ENCODE measurements at places on chromosomes 12 and 14.

GRCh38 chr12:18496156-18496555 is 234.8 kb downstream of the PIK3C2G start:
- no peak for DNase-seq

DNA sequence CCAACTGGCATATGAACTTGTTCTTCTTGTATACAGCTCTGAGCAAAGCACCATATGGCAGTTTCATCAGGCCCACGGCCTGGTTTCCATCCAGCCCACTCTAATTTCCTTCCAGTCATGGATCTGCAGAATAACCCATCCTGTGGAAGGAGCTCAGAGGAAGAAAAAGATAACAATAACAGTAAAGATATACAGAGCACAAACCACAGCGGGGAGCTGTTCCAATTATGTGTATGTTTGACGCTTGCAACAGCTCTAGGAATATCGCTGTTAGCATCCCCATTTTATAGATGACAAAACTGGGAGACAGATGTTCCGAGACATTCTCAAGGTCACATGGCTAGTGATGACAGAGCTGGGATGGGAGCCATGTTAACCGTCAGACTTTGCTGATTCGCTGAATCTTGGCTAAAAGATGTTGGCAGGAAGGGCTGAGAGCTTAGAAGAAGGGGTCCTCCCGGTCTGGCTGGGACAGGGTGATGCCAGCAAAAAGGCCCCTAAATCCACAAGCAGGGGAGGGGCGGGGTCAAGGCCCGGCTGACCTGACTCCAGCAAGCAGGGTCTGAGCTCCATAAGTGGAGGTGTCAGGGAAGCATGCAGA is 34.4 kb upstream of the CIPC start:
- DNase-seq = no peak

DNA sequence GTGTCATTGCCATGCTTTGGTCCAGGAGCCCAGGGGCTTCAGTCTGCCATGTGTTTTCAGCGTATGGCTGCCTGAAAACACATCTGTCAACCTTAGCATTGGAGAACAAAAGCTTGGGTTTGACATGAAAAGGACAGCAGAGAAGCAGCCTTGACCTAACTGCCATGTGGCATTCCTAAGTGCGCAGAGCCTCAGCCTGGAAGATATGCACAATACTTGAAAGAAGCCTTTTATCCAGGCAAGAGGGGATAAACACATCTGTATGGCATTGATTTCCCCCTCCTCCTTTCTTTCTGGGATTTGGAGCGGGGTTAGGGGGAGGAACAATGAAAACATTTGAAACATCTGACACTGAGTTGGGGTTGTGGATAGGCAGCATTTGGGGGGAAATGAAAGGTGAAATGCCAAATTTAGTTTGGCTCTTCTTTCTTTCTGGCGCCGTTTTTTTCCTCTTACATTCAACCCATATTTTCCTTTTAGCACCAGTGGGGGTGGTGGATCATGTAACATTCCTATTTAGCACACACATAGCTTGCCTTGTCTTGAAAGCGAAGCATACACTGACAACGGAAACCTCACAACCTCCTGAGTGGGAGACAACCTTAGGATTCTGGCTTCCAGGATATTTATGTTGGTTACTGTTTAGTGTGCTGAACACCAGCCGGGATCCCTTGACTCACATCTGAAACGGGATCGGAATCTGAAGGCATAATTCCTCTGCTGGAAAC is 177.0 kb downstream of the C12orf75 start:
- DNase-seq = no peak

GRCh38 chr12:2652401-2653081 is 142.2 kb upstream of the FKBP4 start:
- no peak for DNase-seq

DNA sequence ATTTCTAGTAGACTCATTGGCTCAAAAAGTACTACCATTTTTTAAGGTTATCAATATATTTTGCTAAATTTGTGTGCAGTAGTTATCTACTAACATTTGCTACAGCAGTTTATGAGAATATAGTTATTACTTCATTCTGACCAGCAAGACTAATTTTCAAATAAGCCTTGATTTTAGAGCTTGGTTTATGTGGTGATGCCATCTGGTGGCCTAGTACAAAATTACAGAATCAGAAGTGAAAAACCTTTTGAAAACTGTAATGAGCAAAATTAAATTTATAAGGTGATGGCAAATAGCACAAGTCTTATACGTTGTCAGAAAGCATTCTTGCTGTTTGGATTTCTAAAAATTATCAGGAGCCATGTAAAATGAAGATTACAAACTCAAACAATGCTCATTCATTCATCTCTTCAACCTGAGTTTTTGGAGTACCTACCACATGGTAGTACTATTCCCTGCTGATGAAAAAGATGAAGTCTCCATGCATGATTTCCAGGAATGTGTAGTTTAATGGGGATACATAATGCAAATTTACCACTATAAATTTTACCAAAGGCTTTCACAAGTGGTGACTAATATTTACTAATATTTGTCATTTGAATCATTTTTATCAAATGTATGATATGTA is 51.0 kb downstream of the MAGOHB start:
- DNase-seq = no peak

Measured in SJSA1 (cell line).